ENCODE measurements at places on chromosomes 13 and 19. TPM values are rescaled to one million over a fixed set of nuclear protein-coding genes. Genes with fewer than 3 reads are reported as not detected.

Gene ZNF222
- 1.1 TPM for total RNA-seq

GRCh38 chr13:23685416-23685815, 115.2 kb downstream of the TNFRSF19 start:
- no peak for DNase-seq

DNA sequence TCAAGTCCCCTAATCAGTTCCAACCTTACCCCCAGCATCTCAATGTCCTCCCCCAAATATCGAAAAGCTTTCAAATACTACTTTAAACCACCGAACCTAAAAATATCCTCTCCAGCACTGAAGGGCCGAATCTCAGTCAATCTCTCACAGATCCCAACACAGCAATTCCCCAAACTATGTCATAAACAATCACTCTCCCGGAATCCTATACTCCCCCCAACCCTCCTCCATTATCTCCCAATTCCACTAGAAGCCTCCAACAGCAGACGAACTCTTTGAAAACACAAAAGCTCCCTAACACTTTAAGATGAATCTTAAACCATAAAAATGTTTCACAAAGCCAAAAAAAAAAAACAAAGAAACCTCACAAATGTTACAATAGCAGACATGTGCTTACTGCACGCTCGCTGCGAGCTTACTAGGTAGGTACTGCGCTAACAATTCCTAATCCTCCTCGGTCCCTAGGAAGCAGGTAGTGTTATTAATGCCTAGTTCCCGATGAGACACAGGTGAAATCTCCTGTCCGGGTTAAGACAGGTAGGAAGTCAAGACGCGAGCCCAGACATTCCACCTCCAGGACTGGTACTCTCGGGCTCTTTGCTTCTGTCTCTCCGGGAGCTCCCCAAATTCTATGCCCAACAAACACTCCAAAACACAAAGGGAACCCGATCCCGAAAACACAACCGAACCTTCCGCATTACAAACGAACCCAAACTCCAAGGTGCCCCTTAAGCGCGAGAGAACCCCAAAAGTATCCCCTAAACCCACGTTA, 14.2 kb downstream of the FBXO46 start:
- DNase-seq = peak; percentile 71

Gene MEIOSIN
- total RNA-seq = not detected

GRCh38 chr13:51861723-51862300, at the start of gene CCDC70:
Gene CCDC70, plus strand, starts transcription at chr13:51861969. Its CDS starts 3,443 bp downstream, at chr13:51865412.
- no peak for DNase-seq

All from mucosa of descending colon (tissue), 3 donors.